Prostate gland (tissue), 2 donors: ENCODE measurements at places on chromosomes 6 and 20. TPM values are rescaled to one million over a fixed set of nuclear protein-coding genes. Genes with fewer than 3 reads are reported as not detected.
A peak's percentile ranks its signal among the peaks of the same experiment; 100 is the strongest.

- no peaks in the 10 kb centered on the region for H3K4me1 ChIP-seq
- no peak overlapping the region for H3K4me3 ChIP-seq
- no peak for DNase-seq
- H3K36me3 ChIP-seq, result no peaks in the 10 kb centered on the region
- no peaks in the 10 kb centered on the region for H3K27me3 ChIP-seq
Observed at GRCh38 chr6:135282395-135282794, 101.3 kb downstream of the MYB start.

DNA sequence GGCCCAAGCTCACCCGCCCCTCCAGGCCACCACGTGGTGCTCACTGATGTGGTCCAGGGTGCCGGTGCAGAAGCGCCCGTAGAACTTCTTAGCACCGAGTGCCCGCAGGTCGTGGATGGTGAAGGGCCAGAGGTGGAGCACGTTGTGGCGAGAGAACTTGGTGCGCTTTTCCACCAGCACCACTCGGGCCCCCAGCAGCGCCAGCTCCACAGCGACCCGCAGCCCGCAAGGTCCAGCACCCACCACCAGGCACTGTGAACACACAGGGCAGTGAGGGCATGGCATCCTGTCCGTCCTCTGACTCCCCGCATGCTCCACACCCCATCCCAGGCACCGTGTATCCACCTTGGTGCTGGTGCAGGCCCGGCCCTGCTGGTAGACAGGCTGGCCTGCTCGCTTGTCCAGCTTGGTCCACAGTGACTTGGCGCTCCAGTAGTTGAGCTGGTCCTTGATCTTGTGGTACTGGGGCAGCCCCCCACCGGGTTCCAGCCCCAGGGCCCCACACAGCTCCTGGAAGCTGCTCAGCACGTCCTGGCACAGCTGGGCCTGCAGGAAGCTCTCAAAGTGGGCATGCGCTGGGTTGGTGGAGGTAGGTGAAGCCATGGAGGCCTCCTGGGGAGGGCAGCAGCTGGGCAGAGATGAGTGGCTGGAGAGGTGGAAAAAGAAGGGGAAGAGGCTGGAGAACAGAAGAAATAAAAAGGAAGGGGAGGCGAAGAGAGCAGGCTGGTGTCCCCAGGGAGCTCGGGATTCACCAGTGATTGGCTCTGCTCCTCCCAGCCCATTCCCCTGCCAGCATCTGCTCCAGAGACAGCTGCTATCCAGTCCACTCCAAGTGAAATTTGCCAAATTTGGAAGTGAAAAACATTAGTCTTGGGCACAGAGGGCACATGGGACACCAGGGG, 1.7 kb downstream of the MICAL1 start:
- no peak for DNase-seq
- no peaks in the 10 kb centered on the region for H3K36me3 ChIP-seq
- H3K4me1 ChIP-seq, result no peaks in the 10 kb centered on the region
- peak overlapping the region; percentile 49 for H3K27ac ChIP-seq
- no peak overlapping the region for H3K4me3 ChIP-seq

The EDN3 gene
- 5.3 TPM for total RNA-seq

GRCh38 chr6:36701401-36701991, 3.9 kb downstream of the RAB44 start:
- no peak for DNase-seq
- no peaks in the 10 kb centered on the region for H3K36me3 ChIP-seq
- H3K4me1 ChIP-seq, result no peaks in the 10 kb centered on the region
- no peak overlapping the region for H3K27ac ChIP-seq

GRCh38 chr6:20998748-20999448, 464.6 kb downstream of the CDKAL1 start:
- H3K27ac ChIP-seq, result no peak overlapping the region
- no peaks in the 10 kb centered on the region for H3K4me1 ChIP-seq
- no peak for DNase-seq

The SNAP25 gene
- total RNA-seq, result 2.1 TPM

DNA sequence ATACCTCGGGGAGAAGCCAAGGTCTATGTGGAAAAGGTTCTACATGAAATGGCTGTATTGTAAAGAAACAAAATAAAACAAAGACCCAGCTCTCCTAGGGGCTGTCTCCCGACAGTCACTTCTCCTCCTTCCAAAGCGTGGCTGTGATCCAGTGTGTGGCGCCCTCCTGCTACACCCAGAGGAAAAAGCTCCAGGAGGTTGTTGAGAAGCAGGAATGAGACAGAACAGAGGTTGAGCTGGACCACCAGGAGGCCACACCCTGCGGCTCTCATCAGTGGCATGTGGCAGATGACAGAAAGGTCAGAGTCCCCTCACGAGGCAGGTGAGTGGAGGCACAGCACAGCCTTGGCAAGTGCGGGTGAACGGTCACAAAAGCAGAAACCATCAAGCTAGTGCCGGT, 236.0 kb downstream of the TBXT start:
- H3K4me3 ChIP-seq, result no peak overlapping the region
- H3K27ac ChIP-seq, result no peak overlapping the region
- DNase-seq, result no peak

DNA sequence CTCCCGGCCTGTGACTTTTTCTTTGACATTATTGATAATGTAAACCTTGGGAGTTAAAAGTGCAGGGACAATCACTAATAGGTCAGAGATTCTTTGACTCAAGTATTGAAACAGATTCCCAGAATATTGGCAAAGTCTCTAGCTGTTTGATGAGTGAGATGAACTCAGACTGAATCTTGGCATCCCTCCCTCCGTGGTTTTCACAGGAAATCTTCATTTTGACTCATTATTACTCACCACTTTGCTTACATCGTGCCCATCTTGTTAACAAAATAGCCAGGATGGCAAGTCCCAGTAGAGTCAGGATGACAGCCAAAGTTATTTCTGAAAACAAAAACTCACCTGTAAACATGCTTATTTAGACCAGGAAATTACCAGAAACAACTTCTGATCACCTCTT, 2.0 kb downstream of the TSBP1 start:
- H3K4me3 ChIP-seq, result no peak overlapping the region
- no peaks in the 10 kb centered on the region for H3K27me3 ChIP-seq
- H3K4me1 ChIP-seq, result no peaks in the 10 kb centered on the region
- no peak overlapping the region for H3K27ac ChIP-seq
- no peak for DNase-seq

- H3K27ac ChIP-seq, result no peak overlapping the region
- H3K4me1 ChIP-seq, result no peaks in the 10 kb centered on the region
- H3K4me3 ChIP-seq, result no peak overlapping the region
- no peaks in the 10 kb centered on the region for H3K36me3 ChIP-seq
- no peaks in the 10 kb centered on the region for H3K27me3 ChIP-seq
Observed at GRCh38 chr6:82573254-82573972, 209.8 kb downstream of the TPBG start.

GRCh38 chr6:132910759-132911158, 96.4 kb downstream of the RPS12 start:
- no peaks in the 10 kb centered on the region for H3K27me3 ChIP-seq
- H3K36me3 ChIP-seq, result no peaks in the 10 kb centered on the region
- no peak overlapping the region for H3K4me3 ChIP-seq
- no peaks in the 10 kb centered on the region for H3K4me1 ChIP-seq

DNA sequence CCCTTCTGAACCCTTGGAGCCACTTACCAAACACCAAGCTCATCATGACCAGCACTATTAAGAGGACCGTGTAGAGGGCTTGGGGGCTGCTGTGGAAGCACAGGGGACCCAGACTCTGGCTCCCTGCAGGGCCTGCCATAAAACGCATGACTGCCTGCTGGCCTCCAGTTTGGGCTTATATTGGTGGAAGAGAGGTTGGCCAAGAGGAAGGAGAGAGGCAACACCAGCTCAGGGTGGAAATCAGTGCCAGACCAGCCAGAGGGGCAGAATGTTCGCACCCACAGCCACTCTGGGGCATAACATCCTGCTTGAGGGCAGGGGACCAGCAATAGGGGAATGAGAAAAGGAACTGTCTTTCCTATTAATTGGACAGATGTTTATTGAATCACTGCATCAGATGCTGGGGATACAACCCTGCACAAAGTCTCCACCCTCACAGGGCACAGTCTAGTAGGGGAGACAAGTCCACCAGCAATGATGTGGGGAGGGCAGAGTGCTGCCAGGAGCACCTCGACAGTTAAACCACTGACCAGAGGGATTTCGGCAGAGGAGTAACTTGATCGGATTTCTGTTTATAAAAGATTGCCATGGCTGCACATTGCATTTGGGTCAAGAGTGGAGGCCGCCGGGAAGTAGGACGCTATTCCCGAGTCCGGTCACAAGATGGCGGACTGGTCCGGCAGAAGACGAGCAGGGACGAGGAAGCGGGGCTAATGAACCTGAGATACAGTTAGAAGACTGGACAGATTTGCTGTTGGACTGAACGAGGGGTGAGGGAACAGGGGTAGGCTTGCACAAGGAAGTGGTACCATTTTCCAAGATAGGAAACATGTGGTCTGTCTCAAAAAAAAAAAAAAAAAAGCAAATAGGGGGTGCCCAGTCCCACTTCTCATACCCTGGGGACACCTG, at the start of gene LY6G5C:
Gene LY6G5C, minus strand, starts transcription at position 842 of the 909 bp plus-strand sequence. Its CDS starts 694 bp downstream, at position 148.
- peak within 1 kb of the TSS; percentile 95 for H3K27ac ChIP-seq
- H3K4me3 ChIP-seq, result peak within 1 kb of the TSS; percentile 36
- peaks cover 4% of the 10 kb centered on the region for H3K4me1 ChIP-seq
- DNase-seq, result peak; percentile 87
- H3K36me3 ChIP-seq, result no peaks in the 10 kb centered on the region
